Ovary (tissue), 10 donors: ENCODE measurements at places on chromosomes 4 and X. TPM values are rescaled to one million over a fixed set of nuclear protein-coding genes. Genes with fewer than 3 reads are reported as not detected.

Gene ARHGAP24
- 6.6 TPM for polyA plus RNA-seq

Gene CT45A2
- not detected for polyA plus RNA-seq

Gene CT83
- polyA plus RNA-seq = not detected

Gene NRK
- polyA plus RNA-seq = 6.5 TPM

Gene FRMD7
- polyA plus RNA-seq = 0.37 TPM

Gene VSIG1
- polyA plus RNA-seq = 0.04 TPM

Gene JCHAIN
- 8.9 TPM for polyA plus RNA-seq

Gene GPR50
- not detected for polyA plus RNA-seq

Gene PDE5A
- 25.3 TPM for polyA plus RNA-seq

Gene NDP
- polyA plus RNA-seq = 19.9 TPM

Gene DCAF12L2
- 2.8 TPM for polyA plus RNA-seq

Gene HSFX4
- not detected for polyA plus RNA-seq

Gene PTCHD1
- 1.0 TPM for polyA plus RNA-seq

Gene C1QTNF7
- polyA plus RNA-seq = 8.6 TPM
